ENCODE measurements at places on chromosomes 12 and 14.

GRCh38 chr12:94228488-94228907, 80.1 kb downstream of the PLXNC1 start:
- no peak for DNase-seq

DNA sequence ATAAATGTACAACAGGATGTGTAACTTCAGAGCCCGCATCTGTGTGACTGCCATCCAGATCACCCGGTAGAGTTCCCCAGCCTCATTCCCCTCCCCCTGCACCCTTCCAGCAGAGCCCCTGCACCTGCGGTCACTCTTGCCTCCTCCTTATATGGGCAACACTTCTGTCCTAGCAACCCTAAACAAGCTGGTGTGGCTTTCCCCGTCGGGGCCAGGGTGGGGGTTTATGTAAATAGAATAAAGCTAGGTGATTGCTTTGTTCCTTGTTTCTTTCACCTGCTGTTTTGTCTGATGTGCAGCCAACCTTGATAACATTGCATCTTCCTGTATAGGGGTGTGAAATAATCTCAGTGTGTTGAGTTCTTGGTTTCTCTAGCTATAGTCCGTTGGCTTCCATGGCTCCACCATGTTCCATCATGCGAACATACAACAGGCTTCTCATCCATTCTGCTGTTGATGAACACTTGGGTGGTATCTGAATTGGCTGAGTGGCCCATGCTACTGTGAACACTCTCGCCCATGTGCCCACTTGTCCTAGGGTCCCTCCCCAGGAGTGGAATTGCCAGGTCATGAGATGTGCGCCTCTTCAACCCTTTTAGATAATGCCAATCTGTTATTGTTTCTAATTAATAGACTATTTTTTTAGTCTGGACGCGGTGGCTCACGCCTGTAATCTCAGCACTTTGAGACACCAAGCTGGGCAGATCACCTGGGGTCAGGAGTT, 102.2 kb downstream of the KIF26A start:
- DNase-seq: no peak

DNA sequence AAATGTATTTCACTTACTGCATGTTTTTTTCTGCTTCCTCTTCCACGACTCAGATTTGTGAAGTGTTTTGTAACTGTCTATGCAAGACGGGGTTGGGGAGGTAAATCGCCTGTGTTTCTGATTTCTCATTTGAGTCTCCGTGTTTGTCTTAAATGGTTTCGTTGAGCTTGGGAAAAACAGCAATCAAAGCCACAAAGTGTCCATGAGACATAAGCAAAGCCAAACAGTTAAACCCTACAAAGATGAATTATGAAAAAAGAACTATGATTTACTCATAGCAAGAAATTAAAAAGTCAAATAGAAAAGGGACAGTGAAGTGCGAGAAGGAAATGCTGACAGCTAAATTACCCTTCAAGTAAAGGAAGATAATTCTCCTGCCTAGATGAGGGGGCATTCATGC, 164.3 kb upstream of the TMPO start:
- DNase-seq: no peak

DNA sequence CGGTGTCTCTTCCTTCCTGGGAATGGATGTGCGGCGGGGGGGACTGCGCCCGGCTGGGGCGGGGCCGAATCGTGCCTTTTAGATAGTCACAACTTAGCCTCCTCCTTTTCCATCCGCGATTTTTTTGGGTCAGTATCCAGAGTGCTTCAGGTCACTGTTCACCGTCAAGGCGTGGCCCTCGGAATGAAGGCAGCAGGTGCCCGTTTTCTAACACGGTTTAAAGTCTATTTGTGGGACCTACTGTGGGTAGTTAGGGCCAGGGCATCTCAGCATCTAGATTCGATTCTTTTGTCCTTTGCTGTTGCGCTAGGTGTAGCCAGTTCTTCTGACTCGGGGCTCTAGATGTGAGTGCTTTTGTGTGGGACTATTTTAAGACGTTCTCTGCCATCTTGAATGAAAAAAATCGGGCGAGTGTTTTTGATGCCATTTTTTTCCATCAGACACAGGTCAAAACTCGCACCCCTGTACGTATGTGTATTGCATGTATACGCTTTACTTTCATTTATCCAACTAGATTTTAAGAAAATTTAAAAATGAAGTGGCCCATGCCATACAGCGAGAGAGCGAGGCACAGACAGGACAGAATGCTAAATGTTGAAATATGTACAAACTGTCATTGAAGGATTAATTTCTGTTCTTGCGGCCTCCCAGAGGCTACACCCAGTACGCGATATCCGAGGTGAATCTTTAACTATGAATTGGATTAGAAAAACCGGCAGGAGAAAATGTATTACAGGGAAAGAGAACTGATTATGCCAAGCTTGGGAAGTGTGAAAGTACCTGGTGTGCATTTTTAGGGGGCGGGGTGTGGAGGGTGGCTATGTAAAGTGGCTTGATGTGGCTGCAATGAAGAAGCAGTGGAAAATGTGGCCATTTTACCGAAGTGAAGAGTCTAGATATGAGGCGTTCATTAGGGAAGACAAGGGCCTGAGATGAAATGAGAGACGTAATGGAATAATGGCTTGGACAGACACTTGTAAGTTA, 835 bp downstream of the VEZT start:
- peak; percentile 70 for DNase-seq

GRCh38 chr14:92207012-92207927, 85.5 kb downstream of the CPSF2 start:
- DNase-seq: no peak

DNA sequence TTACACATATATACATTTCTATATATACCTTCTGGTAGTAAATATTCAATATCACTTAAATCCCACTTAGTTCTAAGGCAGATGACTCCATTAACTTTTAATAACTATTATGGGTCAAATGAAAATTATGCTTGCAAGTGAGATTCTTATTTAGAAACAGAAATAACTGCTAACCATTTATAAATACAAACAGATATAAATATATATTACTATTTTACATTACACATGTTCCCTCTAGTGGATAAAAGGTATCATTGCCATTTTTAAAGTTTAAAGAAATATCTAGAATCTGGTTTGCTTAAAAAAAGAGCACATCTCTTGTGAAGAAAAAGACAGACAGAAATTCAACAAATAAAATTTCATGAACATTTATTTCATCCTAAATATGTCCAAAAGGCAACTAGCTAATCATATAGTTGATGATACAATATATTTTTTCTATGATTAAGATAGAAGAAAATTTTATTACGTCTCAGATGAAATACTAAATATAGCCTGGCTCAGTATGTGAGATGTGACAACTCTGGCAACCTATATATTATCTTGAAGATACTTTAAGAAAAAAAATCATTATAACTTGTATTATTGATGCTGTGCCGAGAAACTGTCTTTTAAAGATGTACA, 11.7 kb upstream of the RAD51AP1 start:
- DNase-seq: no peak
